MM.1S (cell line): ENCODE measurements at places on chromosomes 6 and 20.

DNA sequence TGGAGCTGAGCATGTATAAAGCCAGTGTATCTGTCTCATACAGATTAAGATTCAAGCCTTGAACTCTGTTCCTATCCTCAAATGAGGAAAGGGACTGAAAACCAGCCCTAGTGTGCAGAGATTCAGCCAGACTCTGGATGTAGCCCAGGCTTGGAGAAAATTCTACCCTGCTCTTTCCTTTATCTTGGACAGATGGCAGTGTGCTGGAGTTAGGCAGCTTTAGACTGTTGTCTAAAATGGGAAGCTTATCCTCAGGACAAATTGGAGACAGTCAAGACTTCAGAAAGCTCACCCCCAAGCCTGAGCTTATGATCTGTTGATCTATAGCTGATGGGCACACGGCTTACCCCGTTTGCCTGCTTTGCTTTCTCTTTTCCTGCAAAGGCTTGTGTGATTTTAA is 1057.6 kb downstream of the KIF16B start:
- no peaks in the 10 kb centered on the region for H3K27me3 ChIP-seq
- DNase-seq: no peak
- no peak overlapping the region for H3K4me3 ChIP-seq

- no peak for DNase-seq
- H3K27me3 ChIP-seq: no peaks in the 10 kb centered on the region
- H3K36me3 ChIP-seq: no peaks in the 10 kb centered on the region
- 0 out of 2 replicates have a peak, but pooled peaks cover 5% of the 10 kb centered on the region for H3K4me1 ChIP-seq
- H3K27ac ChIP-seq: no peak overlapping the region
Measured at GRCh38 chr6:73152556-73152955, 72.7 kb downstream of the KHDC1L start.

DNA sequence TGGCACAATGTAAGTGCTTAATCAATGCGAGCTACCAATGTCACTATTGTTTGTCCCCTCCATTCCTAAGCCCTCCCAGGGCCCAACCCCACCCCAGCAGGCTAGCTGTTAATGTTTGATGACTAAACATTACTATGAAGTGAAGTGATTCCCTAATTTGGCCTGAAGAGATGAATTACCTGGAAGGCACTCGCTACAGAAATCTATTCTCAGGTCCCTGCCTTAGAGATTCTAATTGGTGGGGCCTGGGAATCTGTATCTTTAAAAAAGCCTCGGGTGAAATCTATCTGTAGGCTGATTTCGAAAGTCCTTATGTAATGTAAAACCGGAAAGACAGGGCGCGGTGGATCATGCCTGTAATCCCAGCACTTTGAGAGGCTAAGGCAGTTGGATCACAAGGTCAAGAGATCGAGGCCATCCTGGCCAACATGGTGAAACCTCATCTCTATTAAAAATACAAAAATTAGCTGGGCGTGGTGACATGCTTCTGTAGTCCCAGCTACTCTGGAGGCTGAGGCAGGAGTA is 16.9 kb upstream of the SNAI1 start:
- no peak for DNase-seq
- no peak overlapping the region for H3K4me3 ChIP-seq
- H3K4me1 ChIP-seq: peaks cover 17% of the 10 kb centered on the region; the same call in 1 of the 2 replicates
- no peaks in the 10 kb centered on the region for H3K27me3 ChIP-seq
- no peak overlapping the region for H3K27ac ChIP-seq

GRCh38 chr6:34284563-34285447 is 36.0 kb upstream of the SMIM29 start:
- no peaks in the 10 kb centered on the region for H3K36me3 ChIP-seq
- peaks cover 15% of the 10 kb centered on the region for H3K4me1 ChIP-seq
- no peaks in the 10 kb centered on the region for H3K27me3 ChIP-seq
- DNase-seq: no peak
- no peak overlapping the region for H3K27ac ChIP-seq

DNA sequence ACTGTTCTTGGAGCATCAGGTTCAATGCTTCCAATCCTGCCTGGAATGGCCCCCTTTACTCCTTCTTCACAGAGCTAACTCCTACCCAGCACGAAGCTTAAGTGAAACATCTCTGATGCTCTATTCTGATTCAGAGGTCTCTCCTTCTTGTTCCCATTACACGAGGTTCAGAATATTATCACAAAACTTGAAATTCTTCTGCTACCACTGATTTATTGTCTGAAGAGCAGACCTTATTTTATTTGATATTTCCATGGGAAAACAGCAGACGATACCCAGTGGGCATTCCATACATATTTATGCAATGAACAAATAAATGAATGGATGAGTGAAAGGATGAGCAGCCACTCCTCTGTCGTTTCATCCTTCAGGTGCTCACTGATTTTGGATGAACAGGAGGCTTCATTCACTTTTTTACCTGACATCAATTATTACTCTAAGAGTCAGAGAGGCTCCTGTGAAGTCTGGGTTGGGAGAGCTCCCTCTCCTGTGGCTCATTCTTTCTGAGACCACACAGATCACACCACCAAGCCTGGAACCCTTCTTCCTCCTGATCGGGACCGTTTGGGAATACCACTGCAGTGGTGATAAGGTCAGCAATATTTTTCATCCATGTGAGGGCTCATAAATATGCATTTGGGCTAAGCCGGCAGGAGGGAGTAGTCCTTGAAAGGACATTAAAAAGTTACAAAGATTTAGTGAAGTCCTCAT is 25.8 kb downstream of the SMLR1 start:
- DNase-seq: no peak
- H3K4me1 ChIP-seq: peaks cover 29% of the 10 kb centered on the region
- no peaks in the 10 kb centered on the region for H3K36me3 ChIP-seq
- no peaks in the 10 kb centered on the region for H3K27me3 ChIP-seq

- no peaks in the 10 kb centered on the region for H3K27me3 ChIP-seq
- H3K36me3 ChIP-seq: no peaks in the 10 kb centered on the region
- no peak overlapping the region for H3K4me3 ChIP-seq
- DNase-seq: no peak
Measured at GRCh38 chr6:80482056-80482455, 375.6 kb downstream of the BCKDHB start.

DNA sequence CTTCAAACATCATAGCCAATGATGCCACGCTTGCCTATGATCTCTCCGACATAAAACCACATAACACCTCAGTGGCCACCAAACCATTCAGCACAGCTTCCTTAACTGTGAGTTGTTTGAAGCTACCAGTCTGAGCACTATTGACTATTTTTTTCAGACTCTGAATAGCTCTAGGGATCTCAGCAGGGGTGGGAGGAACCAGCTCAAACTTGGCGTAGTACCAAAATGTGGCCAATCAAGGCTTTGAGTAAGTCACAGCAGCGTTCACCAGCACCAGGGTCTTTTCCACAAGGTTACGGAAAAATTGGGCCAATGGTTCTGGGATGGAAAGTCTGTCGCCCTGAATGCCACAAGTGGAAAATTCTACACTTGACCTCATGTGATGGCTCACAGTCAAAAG is 70.6 kb downstream of the SMPDL3A start:
- no peak overlapping the region for H3K27ac ChIP-seq
- no peak overlapping the region for H3K4me3 ChIP-seq
- H3K4me1 ChIP-seq: no peaks in the 10 kb centered on the region; the same call in 1 of the 2 replicates
- DNase-seq: no peak

DNA sequence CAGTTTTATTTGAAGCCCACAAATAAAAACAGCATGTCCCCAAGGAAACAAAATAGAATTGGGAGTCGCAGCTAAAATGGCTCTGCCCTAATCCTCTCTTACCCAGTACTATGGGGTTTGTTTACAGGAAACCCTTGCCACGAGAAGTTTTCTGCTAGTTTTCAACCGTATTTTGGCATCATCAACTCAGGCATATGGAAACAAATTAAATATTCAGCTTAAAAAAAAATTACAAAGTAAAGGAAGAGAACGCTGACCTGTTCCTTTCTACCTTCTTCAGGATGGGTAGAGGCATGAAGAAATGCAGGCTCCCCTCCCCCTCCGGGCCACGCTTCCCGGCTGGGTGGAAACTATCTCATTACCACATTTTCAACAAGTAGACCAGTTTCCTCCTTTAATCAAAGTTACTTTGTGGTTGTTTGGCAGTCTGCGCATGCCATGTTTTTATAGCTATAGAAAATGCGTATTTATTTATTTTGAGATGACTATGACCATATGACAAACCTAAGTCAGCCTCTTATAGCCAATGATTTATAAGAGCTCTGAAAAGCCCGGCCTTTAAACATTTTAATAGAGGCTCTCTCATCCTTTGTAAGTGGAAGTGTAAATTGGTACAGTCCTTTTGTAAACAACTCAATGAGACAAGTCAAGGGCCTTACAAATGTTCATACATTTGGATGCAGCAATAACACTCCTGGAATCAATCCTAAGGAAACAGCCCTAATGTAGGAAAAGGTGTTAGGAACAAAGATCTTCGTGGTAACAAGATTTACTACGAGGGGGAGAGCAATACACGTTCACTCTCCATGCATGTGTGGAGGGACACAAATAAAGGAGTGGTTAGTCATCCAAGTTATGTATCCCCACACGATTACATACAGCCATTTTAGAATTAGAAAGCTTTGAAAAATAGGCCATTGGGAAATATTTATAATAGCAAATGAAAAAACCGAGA is 16.1 kb upstream of the ZNF217 start:
- H3K4me1 ChIP-seq: peaks cover 26% of the 10 kb centered on the region
- H3K36me3 ChIP-seq: no peaks in the 10 kb centered on the region
- no peaks in the 10 kb centered on the region for H3K27me3 ChIP-seq
- peak overlapping the region; percentile 56 for H3K4me3 ChIP-seq

DNA sequence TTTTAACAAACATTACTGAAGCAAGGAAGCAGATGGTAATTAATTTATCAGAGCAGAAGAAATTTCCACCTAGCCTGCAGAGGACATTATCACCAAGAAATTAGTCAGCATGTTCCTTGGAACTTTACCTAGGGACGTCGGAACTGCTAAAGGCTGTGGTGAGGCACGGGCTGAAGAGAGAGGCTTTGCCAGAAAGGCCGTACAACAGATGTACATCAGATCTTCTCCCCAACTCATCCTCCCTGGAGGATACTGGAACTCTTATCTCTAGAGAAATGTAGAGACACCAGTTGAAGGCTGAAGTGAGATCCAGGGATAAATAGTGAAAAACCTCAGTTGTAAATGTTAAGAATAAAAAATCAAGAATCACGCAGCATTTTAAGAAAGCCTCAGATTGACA is 257.1 kb downstream of the SAMD5 start:
- H3K4me1 ChIP-seq: no peaks in the 10 kb centered on the region
- no peaks in the 10 kb centered on the region for H3K27me3 ChIP-seq
- no peak overlapping the region for H3K27ac ChIP-seq
- no peak overlapping the region for H3K4me3 ChIP-seq
- H3K36me3 ChIP-seq: no peaks in the 10 kb centered on the region

GRCh38 chr6:53408826-53409225 is 60.1 kb upstream of the ELOVL5 start:
- no peaks in the 10 kb centered on the region for H3K27me3 ChIP-seq
- H3K36me3 ChIP-seq: no peaks in the 10 kb centered on the region
- H3K27ac ChIP-seq: no peak overlapping the region
- H3K4me3 ChIP-seq: no peak overlapping the region
- DNase-seq: no peak
- H3K4me1 ChIP-seq: peaks cover 4% of the 10 kb centered on the region
